NCI-H1417 treated with DMSO at 0.1 percent for 48 hours (cell line): ENCODE measurements at places on chromosomes 3 and 15.

DNA sequence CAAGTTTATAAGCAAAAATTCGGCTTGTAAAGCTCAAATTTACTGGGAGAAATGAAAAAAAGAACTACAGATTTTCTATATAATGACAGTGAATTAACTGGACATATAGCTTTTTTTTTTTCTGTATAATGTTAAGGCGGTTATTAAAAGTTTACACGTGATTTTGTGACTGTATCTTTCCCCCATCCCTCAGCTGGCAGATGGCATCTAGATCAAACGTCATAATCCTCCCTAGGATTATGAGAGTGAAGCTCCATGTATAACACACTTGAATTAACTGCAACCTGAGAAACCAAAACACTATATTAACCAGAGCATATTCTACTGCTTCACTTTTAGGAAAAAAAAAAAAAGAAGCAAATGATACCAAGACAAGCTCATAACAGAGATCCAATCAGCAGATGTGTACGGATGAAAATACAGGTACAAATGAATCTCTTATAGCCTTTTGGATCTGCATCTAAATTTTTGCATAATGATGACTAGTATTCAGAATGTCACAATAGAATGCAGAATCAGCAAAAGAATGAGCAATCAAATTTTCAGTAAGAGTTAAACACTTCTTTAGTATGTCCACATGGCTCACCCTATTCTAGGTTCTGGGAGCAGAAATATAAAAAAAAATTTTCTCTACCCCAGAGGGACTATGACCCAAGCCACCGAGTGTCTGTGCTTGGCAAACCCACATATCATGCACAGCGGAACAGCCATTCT is 12.4 kb downstream of the MOBP start:
- no peak for DNase-seq

- no peak for DNase-seq
Observed at GRCh38 chr3:170007031-170007663, 30.6 kb upstream of the GPR160 start.

GRCh38 chr3:5212628-5213573 is 25.4 kb downstream of the EDEM1 start:
- DNase-seq, result no peak

- DNase-seq, result no peak
Observed at GRCh38 chr15:22258398-22259150, 178.2 kb downstream of the OR4M2 start.

DNA sequence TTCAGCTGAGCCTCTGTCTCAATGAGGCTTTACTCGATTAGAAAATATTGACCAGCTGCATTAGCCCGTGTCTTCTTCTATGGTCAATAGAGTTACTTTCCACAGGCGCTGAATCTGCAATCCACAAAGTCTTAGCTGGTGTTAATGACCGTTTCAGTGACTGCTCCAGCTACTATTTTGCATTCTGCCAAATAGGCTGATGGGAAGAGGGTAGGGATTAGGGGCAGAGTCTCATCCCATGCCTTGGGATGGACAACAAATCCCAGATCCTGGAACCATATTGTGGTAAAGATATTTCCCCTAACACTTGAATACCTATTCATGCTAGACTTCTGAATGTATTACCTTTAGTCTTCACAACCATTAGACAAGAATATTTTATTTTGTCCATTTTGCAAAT is 29.5 kb upstream of the MAGI1 start:
- no peak for DNase-seq

DNA sequence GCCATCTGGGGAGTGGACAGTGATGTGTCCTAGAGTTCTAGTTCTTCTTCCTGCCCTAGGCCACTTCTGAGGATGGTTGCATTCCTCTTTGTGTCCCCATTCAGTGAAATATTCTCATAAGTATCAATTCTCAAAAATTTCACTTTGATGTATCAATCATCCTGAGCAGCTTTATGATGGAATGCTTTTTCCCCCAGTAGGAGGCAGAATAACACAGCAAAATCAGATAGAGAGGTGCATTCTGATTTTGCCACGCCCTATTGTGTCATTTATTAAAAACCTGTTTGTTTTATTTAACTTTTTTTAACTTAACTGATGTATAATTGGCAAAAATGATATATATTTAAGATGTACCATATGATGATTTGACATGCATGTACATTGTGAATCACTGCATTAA is 656.0 kb upstream of the GRM7 start:
- no peak for DNase-seq

- DNase-seq, result no peak
Observed at GRCh38 chr15:59561547-59561946, 50.0 kb upstream of the GCNT3 start.

DNA sequence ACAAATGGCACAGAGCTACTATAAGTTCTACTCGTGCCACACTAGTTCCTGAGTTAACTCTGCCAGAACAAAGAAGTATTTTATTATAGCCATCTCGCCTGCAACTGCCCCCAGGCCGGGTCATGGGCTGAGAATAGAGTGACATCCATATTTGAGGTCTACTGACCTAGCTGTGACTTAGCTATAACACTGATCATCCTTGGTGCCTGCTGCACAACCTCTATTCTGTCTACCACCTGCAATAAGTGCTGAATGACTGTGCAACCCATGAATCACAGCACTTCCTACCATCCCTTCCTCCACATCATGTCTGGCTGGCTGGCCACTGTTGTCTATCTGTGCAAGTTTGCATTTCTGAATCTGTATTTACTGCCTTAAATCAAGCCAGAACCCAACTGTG is 506.5 kb upstream of the TBL1XR1 start:
- no peak for DNase-seq

GRCh38 chr3:141784531-141784930 is 21.3 kb downstream of the GRK7 start:
- no peak for DNase-seq

GRCh38 chr3:42702982-42703694 is 540 bp upstream of the HHATL start:
- DNase-seq, result no peak
